ENCODE measurements at places on chromosomes 11 and 22.

DNA sequence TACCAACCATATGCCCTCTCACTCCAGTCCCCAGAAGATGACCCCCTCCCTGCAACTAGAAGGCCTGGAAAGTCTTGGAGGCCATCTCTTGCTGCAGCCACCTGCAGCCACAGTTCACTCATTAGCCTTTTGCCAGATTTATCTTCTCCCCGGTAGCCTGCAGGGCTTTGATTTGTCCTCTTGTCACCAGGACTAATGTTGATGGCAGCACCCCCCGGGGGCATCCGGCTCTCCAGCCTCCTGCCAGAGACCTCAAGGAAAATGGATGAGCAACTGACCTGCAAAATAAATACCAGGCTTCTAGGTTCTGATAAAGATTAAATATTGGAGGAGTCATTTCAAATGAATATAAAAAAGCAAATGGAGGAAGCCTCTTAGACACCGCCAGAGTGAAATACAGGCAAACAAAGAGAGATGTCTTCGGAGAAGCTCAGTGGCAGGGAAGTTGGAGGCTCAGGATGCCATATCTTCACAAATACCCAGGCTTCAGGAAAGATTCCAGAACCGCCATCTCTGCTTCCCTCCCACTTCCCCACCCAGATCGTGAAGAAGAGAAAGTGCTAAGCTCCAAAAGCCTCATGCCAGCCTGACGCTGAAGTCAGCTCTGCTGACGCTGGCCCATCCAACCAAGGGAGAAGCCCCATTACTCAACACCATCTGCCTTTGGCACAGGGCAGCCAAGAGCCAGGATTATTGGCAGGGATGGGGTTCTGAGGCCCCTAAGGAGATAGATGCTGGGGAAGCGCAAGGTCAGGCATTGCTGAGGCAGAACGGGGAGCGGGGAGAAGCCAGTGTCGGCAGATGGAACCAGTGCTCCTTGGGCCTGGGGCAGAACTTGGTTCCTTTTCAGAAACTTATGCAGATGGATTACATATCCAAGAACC is 362.7 kb downstream of the CADM1 start:
- no peak for DNase-seq

GRCh38 chr11:64406221-64406946 is 47.4 kb downstream of the RPS6KA4 start:
- DNase-seq: no peak

GRCh38 chr11:128857341-128857740 is 9.8 kb downstream of the KCNJ1 start:
- DNase-seq: no peak

- DNase-seq: no peak
These were observed 36.9 kb upstream of the LINC01488 start for GRCh38 chr11:69444381-69445130.

- no peak for DNase-seq
These were observed 227.8 kb downstream of the BRD1 start for GRCh38 chr22:49599691-49600455.

- peak; percentile 45 for DNase-seq
These were observed 56.1 kb downstream of the IGLL5 start for GRCh38 chr22:22943521-22944267.

DNA sequence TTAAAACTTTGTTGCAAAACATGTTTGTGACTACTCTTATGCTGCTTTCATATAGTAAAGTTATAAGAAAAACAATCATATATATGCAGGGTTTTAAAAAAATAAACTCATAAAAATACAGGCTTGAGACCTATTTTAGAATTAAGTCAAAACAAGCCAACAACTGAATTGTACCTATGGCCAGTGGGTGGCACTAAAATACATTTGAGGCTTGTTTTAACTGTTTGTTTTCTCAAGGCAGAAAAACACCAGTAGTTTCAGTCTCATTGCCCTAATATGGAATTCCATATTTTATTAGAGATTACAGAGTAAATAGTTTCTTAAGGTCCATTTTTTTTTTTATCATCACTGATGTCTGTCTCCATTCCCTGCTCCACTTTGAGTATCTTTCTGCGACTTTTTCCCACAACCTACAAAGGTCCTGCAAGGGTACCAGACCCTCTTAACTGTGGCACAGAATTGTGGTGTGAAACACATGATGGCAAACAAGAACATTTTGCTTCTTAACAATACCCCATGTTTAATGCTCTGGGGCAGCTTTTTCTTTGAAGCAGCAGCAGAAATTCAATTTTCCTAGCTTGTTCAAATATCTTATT is 8.5 kb upstream of the CCDC89 start:
- no peak for DNase-seq

GRCh38 chr11:16204261-16204660 is 152.1 kb downstream of the SOX6 start:
- no peak for DNase-seq

DNA sequence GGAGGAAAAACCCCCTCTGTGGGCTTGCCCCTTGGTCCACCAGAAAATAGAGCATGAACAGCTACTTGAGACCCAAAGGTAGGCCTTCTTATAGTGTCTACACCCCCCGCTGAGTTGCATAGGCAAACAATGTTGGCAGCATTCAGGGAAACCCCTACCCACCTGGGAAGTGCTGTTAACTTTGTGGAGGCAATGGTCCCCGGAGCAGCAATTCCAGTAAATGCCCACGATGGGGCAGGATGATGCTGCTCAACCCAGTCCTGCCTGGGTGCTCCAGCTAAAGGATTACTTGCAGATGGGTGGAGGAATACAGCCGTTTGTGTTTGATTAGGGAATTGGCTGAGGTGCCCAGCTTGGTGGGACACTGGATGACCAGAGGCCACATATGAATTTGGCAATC is 381.3 kb upstream of the ANO5 start:
- no peak for DNase-seq

DNA sequence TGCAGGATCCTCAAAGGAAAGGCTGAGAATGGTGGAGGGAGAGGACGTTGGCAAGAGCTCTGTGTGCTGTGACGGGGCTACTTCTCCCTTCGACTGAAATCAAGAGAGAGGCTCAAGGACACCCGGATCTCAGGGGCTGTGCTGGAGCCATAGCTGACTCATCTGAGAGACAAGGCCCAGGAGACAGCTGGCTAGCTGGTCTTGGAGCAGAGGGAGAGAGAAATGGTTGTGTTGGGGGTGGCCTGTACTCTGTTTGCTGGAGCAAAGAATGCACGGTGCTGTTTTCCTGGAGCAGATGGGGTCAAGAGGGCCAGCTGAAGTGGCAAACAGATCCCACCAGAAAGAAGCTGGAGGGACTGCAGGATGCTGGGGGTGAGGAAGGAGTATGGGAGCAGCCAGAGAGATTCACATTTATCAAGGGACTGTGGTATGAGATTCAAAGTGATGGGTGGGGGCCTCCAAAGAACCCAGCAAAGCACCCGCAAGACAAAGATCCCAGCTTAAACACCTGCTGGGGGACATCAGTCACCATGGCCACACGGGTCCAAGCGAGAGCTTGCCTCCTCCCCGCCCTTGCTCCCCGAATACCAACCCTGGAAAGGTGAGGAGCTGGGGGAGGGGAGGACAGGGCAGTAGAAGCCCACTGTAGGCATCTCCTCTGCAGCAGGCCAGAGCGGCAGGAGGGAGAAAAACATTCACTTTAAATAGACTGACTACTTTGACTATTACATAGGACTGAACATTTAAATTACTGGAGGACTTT is 40.8 kb downstream of the MAP6 start:
- no peak for DNase-seq

DNA sequence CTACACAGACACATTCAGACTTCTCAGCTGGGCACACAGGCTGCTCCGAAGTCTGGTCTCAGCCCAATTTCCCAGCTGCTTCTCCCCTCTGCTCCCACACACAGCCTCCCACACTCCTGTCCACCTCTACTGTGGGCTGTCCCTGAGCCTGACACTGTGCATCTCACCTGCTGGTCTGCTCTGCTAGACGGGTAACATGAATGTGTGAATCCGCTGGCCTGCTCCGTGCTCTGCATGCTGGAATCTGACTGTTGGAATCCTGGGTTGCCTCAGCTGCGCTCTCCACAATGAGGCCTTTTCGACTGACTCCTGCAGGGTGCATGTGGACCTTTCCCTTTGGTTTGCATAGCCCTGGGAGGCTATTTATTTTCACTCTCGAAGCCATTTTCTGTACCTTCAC is 489.5 kb upstream of the B3GAT1 start:
- no peak for DNase-seq

GRCh38 chr22:39634530-39635405 is 64.2 kb downstream of the CACNA1I start:
- DNase-seq: no peak

- no peak for DNase-seq
These were observed 5.7 kb downstream of the TNNI2 start for GRCh38 chr11:1844221-1845094.

GRCh38 chr11:102390667-102391465 is 43.9 kb downstream of the BIRC2 start:
- peak; percentile 53 for DNase-seq

DNA sequence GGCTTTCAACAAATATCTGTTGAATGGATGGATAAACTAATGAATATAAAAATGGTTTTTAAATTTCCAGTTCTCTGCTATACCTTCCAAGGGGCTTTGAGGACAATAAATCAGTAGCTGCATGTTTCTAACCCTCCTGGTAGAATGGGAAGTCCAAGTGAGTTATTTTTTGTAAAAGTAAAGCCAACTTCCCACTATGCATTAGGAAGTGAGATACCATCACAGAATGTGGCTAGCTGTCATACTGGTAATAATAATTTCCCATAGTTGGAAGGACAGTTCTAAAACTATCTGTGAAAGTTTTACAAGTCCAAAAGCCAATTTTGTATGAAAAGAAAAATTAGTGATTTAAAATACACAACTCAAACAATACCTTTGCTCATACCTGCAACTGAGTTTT is 50.0 kb downstream of the TMEM123 start:
- DNase-seq: no peak

GRCh38 chr11:69870766-69871165 is 51.5 kb upstream of the FGF3 start:
- no peak for DNase-seq

DNA sequence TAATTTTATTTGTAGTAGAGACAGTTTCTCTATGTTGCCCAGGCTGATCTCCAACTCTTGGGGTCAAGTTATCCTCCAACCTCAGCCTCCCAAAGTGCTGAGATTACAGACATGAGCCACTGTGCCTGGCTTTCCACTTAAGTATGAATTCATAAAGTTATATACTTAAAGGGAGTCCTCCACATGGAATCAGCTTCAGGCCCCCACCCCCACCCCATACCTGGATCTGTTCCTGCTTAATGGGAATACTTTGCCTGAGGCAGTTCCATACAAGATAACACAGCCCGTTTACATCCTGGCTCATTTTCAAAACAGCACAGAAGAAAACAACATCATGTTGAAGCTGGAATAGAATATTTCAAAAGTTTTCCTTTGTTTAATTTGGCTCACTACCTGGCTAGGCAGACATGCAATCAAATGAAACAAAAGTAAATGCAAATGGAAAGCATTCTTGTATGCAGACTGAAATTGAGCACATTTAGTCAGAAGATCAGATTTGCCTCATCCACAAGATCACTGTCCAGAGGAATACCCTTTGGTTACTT is 82.4 kb downstream of the FAT3 start:
- no peak for DNase-seq

DNA sequence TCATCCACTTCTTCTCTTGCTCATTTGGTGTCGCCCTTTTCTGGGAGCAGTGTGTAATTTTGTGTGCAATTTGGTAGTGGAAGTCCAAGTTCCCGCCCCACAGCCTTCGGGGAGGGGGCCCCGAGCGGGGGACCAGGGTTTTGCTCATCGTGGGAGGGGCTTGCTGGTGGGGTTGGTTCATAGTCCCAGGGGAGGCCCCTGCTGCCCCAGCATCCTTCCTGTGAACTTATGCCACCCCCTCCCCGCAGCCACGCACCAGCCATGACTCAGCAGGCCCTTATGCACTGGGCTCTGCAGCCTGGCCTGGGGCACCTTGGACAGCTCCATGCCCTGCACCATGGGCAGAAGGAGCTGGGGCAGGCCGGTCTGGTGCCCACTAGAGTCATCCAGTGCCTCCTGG is 1183.6 kb downstream of the BRD1 start:
- DNase-seq: peak; percentile 73

DNA sequence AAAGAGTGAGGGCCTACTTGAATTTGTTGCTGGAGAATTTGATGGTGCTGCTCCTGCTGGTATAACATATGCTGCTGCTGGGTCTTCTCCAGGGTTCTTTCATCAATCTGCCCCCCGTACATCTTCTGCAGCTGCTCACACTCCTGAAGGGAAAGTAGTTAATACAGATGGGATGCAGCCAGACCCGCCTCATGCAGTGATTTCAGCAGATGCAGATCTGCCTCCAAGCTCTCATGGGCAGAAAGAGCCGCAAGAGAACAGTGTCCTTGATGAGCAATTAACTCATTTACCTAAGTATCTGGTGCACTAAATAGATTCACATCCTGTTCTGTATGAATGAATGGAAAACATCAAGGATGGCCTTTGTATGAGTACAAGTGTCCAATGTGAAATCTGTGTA is 24.8 kb upstream of the APOA1 start:
- no peak for DNase-seq

GRCh38 chr11:102837646-102838045 is 5.8 kb downstream of the MMP3 start:
- no peak for DNase-seq

DNA sequence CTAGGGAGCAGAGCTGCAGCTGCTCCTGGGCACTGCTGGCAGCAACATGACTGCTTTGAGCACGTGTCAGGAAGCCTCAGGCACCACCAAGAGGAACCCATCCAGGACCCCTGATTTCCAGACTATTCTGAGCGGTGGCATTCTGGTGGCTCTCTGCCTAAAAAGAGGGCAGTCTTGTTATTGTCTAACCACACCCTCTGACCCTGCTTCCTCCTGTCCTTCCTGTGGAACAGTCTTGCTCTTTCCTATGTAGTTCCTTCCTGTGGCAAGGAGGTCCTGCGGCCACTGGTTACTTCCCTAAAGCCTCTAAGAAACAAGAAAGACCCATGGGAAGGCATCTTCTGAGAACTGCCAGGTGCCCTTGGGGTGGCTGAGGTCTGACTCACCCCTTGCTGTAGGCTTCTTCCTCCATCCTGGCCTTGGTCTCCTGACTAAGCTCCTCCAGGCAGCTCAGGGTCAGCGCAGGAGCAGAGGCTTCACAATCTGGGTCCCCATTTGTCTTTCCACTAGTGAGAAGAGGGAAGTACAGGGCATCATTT is 13.1 kb upstream of the LYVE1 start:
- no peak for DNase-seq

DNA sequence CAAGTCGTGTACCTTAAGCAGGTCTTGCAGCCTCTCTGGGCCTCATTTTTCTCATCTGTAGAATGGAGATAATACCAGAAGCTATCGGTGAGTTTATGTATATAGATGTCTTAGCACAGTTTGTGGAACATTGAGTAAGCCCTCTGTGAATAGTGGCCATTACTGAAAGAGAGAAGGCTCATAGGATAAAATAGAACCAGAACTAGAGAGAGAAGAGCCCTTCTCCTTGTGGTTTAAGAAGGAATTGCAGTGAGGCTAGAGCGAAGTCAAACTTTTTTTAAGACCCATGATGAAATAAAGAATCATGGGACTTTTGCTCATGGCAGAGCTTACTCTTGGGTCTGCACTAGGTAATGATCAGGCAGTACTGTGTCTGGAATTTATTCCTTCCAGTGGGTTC is 137.1 kb downstream of the TRIM44 start:
- no peak for DNase-seq

- no peak for DNase-seq
These were observed 8.8 kb downstream of the TOLLIP start for GRCh38 chr11:1300569-1301187.

- no peak for DNase-seq
These were observed 7.7 kb upstream of the BAIAP2L2 start for GRCh38 chr22:38118182-38118581.

Data from DND-41 (cell line).